Activated CD8-positive, alpha-beta memory T cell treated with anti-CD3 and anti-CD28 coated beads for 4 hours (primary cell): ENCODE measurements at places on chromosomes 7 and 10.

- DNase-seq, result no peak
Measured at GRCh38 chr10:63588436-63589167, 67.4 kb downstream of the REEP3 start.

- no peak for DNase-seq
Measured at GRCh38 chr7:31646942-31647341, 40.1 kb upstream of the PPP1R17 start.

- DNase-seq, result no peak
Measured at GRCh38 chr10:130958003-130958402, 353.5 kb downstream of the TCERG1L start.

GRCh38 chr10:52621635-52622079 is 150.9 kb downstream of the MBL2 start:
- DNase-seq, result no peak

- DNase-seq, result no peak
Measured at GRCh38 chr10:113300617-113301016, 252.2 kb upstream of the HABP2 start.

GRCh38 chr7:148882841-148883265 is 1.2 kb downstream of the EZH2 start:
- DNase-seq, result no peak

DNA sequence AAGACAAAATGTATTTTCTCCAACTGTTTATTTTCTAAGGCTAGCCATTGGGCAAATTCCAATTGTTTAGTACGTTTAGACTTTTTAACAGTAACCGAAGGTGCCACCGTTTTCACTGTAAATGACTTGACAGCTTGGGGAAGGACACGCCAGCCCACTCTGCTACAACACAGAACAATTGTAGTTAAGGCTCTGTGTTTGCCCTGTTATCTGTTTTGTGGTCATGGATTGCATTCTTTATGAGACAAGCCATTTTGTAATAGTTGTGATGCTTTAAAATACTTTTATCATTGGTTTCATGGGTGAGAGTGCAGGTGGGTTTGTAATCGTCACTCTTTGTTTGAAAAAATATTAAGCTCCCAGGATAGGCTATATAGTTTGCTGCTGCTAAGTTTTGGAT is 6.6 kb upstream of the PITRM1 start:
- no peak for DNase-seq

DNA sequence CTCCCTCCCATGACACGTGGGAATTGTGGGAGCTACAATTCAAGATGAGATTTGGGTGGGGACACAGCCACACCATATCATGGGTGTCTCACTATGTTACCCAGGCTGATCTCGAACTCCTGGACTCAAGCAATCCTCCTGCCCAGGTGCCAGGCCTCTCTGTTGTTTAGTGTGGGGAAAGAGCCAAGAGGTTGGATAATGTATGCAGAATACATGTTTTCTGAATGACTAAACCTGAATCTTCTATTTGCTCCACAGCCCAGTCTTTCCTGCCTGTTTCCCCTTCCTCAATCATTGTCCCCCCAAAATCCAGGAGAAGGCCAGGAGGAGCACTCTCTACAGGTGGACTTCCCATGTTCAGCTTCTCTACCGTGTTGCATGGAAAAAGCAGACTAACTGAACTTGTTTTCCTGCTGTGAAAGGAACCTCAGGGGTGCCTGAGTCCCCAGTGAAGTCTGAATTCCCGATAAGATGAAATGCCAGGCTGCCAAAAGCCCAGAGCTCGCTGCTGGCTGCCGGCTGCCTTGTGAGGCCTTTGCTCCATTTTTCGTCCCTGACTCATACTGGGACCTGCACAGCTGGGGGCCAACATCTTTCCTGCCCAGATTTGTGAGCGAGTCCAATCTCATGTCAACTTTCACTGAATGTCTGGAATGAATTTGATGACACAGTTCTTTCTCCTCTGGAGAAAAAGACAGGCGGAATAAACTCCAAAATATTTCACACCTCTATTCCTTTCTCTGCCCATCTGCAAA is 588.0 kb downstream of the CALN1 start:
- DNase-seq, result no peak

- DNase-seq, result no peak
Measured at GRCh38 chr7:46844486-46844885, 737.4 kb downstream of the TNS3 start.

DNA sequence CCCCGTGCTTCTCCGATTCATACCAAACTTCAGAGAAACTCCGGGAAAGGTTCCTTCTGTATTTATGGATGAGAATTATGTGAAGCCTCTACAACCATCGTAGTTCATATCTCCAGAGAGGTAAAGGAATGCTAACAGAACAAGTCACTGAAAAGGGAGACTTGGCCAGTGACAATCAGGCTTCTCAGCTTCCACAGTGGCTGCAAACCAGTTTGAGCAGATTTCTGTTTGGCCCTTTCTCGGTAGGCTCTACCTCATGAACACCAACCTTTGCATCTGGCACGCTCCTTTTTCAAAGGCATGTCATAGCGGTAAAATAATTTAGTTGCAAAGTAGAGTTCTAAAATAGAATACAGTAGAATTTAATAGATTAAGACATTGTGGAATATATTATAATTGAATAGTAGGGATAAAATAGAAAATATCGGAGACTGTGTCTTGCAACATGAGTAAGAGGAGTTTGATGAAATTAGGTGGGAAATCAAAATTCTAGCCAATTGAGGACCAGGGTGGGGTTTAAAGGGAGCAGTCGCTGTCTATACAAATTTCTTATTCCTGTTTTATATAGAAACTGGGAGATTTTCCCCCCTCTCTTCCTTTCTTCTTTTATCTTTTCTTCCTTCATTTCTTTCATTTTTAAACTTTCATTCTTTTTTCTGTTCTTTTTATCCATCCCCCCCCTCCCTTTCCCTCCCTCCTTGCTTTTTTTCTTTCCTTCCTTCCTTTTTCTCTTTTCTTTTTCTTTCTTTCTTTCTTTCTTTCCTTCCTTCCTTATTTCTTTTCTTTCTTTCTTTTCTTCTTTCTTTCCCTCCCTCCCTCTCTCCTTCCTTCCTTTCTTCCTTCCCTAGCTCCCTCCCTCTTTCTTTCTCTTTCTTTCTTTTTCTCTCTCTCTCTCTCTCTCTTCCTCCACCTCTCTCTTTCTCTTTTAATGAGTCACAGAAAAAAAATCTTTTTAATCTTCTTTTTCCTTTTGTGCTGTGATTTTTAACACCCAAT is 161.5 kb upstream of the KLF6 start:
- DNase-seq, result no peak

- no peak for DNase-seq
Measured at GRCh38 chr7:80428161-80429054, 83.5 kb downstream of the GNAT3 start.
